ENCODE measurements at places on chromosomes 7 and 10.

GRCh38 chr10:97355571-97355975 lies 21.0 kb upstream of the FRAT2 start:
- DNase-seq = no peak

DNA sequence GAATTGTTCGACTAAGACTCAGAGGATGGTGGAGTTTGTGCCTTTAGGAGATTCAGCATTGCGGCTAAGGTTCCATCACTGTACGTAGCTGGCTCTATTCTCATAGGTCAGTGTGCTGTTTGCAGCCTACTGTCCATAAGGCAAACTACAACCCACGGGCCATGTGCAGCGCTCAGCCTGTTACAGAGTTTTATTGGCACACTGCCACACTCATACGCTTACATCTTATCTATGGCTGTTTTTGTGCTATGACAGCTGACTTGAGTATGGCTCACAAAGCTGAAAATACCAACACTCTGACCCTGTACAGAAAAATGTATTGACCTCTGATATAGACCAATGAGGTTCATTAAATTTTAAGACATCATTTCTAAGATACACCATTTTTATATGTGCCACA lies 114.5 kb downstream of the ARID5B start:
- DNase-seq = no peak

- DNase-seq = no peak
Observed at GRCh38 chr10:45427262-45427969, 53.4 kb downstream of the ALOX5 start.

- DNase-seq = no peak
Observed at GRCh38 chr7:100159099-100159623, 638 bp upstream of the TRAPPC14 start.

DNA sequence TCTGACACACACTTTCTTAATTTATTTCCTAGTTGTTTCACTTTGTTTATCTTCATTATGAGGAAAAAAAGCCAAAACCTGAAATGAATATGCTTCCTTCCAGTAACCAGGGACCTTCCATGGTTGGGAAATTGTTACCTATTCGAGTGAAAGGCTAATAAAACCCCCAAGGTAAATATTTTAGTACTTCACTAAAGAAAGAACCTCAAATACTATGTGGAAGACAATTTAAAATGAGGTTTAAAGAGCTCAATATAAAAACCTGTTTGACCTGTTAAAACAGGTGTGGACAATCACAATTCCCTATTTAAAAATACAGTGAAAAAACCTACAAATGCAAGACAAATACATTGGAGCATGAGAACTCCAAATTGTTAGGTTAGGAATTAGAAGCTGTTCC lies 192.6 kb downstream of the CFTR start:
- DNase-seq = no peak

All from foreskin fibroblast (primary cell).